ENCODE measurements at places on chromosomes 6 and 20.

DNA sequence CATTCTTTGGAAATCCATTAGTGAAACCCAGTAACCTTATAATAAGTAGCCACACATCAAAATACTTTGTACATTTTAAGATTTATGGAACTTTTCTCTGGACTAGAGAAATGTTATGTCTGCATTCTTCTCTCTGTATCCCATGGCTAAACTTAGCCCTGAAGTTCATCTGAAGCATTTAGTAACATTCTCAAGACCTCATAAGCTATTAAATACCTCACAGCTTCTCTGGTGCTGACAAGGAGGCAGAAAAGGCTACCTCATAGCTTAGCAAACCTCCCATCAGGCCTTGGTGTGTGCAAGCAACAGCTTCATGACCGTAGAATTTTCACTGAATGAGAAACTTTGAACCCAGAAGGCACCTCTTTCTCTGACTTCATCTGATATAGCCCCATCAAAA is 38.9 kb upstream of the HDGFL1 start:
- DNase-seq, result no peak

DNA sequence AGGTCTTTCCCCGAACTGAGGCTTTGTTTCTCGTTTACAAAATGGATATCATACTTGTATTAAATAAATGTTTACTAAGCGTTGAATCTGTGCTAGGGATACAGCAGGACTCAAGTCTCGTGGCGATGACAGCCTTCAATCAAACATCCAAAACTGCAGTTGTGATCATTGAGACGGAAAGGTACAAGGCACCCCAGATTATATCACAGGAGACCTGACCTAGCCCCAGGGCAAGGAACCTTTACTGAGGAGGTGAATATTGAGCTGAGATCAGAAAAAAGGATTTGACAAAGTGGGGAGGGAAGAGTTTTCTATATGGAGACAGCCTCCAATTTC is 476 bp downstream of the AAR2 start:
- no peak for DNase-seq

GRCh38 chr6:116542426-116542825 is 3.1 kb downstream of the TRAPPC3L start:
- DNase-seq, result no peak

DNA sequence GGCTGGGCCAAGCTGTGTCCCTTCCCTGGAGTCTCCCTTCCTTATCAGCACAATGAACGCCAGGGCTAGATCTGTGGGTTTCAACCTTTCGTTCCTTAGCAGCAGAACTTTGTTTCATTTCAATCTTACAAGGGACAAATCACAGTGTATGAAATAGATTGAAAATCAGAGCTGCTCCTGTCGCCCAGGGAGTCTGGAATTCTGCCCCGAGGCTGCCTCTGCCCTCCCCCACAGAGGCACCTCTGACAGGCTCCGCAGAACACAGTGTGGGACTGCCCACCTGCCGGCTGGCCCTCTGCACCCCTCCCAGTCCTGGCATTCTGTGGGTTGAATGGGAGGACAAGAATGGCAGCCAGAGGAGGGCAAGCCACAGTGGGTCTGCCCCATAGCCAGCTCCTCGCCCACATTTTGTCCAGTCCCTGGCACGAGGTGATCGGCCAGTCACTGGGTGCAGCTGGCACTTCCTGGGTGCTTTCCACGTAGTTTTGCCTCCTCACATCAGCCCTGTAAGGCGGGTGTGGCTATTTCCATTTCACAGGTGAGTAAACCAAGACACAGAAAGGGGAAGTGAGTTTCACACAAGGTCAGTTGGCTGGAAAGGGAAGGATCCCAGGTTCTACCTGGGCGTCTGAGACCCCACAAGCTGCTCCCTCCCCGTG is 26.1 kb downstream of the MANBAL start:
- no peak for DNase-seq

DNA sequence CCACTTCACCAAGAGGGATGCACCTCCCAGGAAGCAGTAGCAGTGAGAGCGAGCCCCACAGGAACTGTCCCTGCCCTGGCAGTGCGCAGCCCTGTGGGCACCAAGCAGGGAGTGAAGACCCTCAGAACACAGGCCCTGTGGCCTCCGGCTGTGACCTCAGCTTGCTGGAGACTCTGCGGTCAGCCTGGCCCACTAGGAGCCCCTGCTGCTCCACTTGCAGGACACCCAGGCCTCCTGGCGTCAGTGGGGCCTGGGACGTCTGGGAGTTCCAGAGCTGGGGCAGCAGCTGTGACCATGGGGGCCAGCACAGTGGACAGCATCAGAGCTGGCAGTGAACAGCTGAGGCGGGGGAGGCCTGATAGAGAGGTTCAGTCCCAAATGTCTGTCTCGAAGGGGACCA is 28.3 kb downstream of the PXDC1 start:
- DNase-seq, result no peak

GRCh38 chr20:31260326-31260932 is 3.0 kb downstream of the DEFB115 start:
- DNase-seq, result peak; percentile 67

- no peak for DNase-seq
Measured at GRCh38 chr6:69985180-69985579, 118.8 kb downstream of the COL19A1 start.

DNA sequence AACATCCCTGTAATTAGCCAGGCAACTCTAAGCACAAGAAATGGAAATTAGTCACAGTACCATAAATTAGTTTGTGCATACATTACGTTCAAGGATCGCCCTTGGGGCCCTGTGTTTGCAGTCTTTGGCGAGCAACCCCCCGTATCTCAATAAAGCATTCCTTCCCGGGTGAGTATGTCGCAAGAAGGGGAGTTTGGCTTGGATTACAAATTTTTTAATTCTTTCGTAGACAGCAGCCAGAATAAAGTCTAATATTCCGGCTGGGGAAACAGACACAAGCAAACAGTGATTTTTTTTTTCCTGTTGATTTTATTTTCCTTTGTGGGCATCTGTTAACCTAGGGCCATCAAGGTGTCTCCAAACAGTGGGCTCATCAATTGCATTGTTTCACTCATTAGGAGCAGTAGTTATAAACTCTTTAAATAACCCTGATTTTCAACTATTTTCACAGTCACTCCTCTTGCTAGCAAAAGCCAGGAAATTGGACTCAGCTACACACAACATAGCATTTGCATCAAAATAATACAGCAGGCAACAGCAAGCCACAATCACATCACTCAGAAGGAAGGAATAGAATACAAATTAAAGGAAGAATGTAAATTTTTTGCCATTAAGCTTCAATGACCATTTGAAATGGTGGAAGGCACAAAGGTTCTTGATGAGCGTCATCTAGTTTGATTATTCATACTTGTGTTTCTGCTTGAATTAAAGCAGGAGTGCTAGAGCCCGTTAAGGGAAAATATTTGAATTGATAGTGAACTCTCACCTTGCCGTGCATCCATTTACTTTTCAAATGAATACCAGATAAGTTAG is 85.3 kb downstream of the LINC00237 start:
- DNase-seq, result peak; percentile 67

DNA sequence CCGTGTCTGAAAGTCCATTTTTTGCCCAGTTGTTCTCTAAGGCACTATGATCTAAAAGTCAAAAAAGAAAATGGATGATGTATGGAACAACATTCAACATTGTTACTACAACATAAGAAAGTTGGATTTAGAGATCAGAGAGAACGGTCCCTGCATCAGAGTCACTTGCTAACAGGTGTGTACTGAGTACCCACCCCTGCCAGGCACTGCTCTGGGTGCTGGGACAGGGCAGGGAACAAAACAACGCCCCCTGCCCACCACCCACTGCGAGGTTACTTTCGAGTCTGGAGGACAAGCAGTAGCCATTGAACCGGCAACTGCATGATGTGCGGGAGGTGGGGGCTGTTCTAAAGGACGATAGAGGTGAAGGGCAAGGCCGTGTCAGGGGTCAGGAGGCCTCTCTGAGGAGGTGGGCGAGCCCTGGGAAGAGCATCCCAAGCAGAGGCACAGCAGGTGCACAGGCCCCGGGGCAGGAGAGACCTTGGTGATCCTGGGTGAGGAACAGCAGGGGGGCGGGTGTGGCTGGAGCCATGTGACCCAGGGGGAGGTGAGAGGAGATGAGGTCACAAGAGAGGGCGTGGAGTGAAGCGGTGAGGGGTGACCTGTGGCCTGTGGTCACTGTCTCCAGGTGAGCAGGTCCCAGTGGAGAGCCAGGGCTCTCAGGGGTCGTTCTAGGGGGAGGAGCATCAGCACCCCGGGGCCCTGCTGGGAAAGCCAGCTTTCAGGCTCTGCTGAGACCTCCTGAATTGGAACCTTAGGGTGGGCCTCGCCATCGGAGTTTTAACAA is 197.5 kb upstream of the SULF2 start:
- DNase-seq, result no peak

DNA sequence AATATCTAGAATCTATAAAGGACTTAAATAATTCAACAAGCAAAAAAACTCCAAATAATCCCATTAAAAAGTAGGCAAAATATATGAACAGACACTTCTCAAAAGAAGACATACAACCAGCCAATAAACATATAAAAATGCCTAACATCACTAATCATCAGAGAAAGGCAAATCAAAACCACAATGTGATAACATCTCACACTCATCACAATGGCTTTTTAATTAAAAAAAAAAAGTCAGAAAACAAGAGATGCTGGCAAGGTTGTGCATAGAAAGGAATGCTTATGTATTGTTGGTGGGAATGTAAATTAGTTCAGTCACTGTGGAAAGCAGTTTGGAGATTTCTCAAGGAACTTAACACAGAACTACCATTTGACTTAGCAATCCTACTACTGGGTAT is 979.6 kb upstream of the MAP3K7 start:
- DNase-seq, result no peak

GRCh38 chr20:59207742-59208357 is 44.2 kb downstream of the ZNF831 start:
- peak; percentile 29 for DNase-seq

DNA sequence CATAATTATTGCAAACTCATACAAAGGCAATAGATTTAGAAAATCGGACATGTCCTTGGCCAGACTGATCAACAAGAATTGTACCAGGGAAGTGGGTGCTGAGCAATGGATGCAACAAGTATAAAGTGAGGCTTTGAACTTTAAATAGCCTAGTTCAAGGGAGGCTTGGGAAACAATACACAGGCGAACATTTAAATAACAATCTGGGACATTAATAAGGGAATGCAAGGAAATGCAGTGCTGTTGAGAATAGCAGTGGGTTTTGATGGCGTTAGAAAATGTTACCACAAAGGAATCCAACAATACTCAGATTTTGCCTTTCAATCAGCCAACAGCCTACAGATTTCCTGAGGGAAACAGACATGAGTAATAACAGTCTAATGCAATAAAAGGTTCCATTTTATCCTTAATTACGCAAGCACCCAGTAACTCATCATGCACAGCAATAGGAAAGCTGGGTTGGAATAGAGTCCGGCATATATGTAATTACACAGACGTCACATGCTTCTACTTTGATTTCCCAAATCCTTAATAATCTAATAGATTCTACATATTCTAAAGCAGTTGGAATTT is 134.6 kb downstream of the PHACTR1 start:
- no peak for DNase-seq

DNA sequence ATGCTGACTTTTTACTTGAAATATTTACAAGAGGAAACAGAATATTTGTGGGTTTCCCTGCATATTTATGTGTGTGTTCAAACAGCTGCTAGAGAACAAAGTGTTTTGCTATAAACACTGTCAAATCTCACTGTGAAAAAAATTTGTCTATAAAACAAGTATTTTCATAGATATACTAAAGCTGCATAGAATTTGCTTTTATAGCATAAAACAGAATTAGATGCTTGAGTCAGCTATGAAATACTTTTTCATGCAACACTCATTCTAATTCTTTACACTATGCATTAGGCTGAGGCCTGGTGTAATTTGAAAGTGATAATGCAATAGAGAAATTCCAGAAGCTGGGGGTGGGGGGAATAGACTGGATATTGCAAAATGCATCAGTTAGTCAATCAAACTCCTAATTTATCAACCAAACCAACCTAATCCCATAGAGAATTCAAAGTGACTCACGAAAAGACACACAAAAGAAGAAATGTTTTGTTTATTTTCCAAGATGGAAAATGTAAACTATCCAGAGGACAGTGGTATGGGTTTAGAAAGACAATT is 148.2 kb downstream of the LAMA2 start:
- DNase-seq, result no peak

- DNase-seq, result peak; percentile 64
Measured at GRCh38 chr6:4134841-4135664, at the start of gene ECI2. Gene ECI2 (minus strand): TSS chr6:4135575. CDS start chr6:4135560, 15 bp downstream.

- DNase-seq, result peak; percentile 22
Measured at GRCh38 chr6:157461000-157461915, 80.3 kb downstream of the ZDHHC14 start.

GRCh38 chr6:73932866-73933265 is 236.9 kb downstream of the CD109 start:
- no peak for DNase-seq

- peak; percentile 74 for DNase-seq
Measured at GRCh38 chr6:83057705-83058321, 7.8 kb downstream of the UBE3D start.

GRCh38 chr6:43851204-43851865 is 81.3 kb downstream of the VEGFA start:
- DNase-seq, result no peak

GRCh38 chr6:47428746-47429664 is 48.6 kb upstream of the CD2AP start:
- DNase-seq, result no peak

DNA sequence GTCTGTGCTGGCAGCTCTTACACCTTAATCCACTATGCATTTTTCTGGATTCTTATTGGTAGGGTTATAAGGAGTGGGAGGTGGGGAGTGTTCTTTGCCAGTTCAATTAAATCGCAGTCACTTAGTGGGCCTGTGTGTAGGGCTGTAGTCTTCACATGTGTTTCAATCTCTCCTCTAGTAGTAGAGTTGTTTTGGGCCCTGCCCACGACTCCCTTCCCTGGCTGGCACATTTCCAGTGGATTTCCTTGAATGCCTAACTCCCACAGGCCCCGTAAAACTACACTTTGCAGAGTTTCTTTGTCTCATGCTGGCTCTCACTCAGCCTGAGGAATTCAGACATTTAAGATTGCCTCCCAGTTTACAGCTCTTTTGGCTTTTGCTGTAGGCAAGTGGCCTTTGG is 414.0 kb upstream of the OPRM1 start:
- no peak for DNase-seq

DNA sequence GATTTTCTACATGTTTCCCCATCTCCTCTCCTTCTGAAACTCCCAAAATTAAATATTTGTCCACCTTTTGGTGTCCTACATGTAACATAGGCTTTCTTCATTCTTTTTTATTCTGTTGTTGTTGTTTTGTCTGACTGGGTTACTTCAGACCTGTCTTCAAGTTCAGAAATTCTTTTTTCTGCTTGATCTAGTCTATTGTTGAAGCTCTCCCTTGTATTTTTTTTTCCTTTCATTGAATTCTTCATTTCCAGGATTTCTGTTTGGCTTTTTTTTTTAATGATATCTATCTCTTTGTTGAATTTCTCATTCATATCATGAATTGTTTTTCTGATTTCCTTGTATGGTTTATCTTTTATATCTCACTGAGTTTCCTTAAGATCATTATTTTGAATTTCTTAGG is 20.6 kb upstream of the LGSN start:
- DNase-seq, result no peak

All from NCI-H526 (cell line).